NCI-H1436 treated with DMSO at 0.1 percent for 48 hours (cell line): ENCODE measurements at places on chromosomes 3 and 15.

- no peak for DNase-seq
Measured at GRCh38 chr3:133964547-133964946, 65.2 kb downstream of the SLCO2A1 start.

- no peak for DNase-seq
Measured at GRCh38 chr3:43075904-43076661, 29.8 kb downstream of the POMGNT2 start.

DNA sequence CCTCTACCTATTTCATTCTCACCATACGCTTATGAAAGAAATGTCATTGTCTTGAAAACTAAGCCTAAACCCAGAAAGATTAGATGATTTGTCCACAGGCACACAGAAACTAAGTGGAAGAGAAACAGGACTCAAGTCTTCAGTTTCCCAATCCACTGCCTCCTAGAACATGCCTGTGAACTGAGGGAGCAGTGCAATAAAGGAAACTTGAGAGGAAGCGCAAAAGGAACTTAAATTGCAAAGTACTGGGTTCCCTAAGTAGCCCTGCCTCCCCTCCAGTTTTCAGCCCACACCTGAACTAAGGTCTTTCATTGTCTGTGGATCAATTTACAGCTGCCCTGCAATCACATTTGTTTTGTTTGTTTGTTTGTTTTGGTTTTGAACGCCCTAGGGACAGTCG, 56.7 kb upstream of the TSEN2 start:
- DNase-seq = no peak

DNA sequence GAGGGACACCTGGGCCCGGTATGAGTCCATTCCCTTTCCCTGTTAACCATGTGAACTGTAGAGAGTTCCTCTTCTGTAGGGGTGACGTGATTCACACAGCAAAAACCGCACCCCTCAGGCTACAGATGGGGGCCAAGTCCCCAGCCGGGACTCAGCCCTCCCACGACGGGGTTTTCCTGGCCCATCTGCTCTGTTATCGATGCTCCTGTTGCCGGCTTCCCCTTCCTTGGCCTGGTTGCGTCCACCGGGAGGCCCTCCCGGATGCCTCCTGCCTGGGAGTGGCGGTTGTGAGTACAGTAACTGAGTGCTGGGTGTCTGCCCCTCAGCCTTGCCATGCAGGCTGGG, 817 bp upstream of the PLXNA1 start:
- DNase-seq = no peak

GRCh38 chr3:39791603-39792002, 17.8 kb upstream of the MYRIP start:
- no peak for DNase-seq

DNA sequence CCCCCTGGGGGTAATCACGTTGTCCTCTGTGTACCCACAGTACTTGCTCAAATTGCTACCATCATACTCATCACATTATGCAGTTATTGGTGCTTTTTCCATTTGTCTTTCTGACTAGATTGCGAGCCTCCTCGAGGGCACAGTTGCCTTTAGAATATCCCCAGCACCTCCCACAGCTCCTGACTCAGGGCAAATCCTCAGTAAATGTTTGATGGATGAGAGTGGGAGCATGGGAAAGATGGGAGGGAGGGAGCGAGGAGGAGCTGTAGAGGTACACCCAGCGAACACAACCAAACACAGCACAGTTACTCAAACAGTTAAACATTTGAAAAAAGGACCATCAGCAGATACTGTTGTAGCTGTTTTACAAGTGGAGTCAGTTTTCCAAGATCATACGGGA, 27.9 kb downstream of the SIDT1 start:
- DNase-seq = no peak
